ENCODE measurements at places on chromosomes 5 and 9.

- no peak for DNase-seq
Measured at GRCh38 chr5:144385597-144385996, 214.9 kb downstream of the KCTD16 start.

DNA sequence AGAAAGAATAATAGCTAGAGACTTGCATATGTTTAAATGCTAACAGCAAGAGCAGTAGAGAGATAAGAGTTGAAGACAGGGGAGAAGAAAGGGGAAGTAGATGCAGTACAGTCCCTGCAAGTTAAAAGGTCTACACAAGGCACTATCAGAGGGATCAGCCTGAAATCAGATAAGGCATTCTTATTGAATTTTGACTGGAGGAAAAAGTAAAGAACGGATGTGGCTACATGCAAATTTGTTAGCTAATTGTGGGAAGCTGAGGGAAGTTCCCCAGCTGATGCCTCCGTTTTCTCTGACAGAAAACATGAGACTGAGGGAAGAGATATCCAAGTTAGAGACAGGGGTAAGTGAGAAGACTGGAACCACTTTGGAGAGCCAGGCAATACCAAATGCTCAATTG lies 12.9 kb upstream of the RHOBTB3 start:
- DNase-seq, result no peak

- DNase-seq, result no peak
Measured at GRCh38 chr5:30871196-30871595, 322.3 kb upstream of the CDH6 start.

GRCh38 chr5:41510176-41510831 lies at the start of gene PLCXD3:
PLCXD3 (minus strand) TSS chr5:41510601; CDS start chr5:41510526, 75 bp downstream.
- DNase-seq, result peak; percentile 81

GRCh38 chr9:22041775-22042174 lies 32.7 kb upstream of the CDKN2B start:
- no peak for DNase-seq

DNA sequence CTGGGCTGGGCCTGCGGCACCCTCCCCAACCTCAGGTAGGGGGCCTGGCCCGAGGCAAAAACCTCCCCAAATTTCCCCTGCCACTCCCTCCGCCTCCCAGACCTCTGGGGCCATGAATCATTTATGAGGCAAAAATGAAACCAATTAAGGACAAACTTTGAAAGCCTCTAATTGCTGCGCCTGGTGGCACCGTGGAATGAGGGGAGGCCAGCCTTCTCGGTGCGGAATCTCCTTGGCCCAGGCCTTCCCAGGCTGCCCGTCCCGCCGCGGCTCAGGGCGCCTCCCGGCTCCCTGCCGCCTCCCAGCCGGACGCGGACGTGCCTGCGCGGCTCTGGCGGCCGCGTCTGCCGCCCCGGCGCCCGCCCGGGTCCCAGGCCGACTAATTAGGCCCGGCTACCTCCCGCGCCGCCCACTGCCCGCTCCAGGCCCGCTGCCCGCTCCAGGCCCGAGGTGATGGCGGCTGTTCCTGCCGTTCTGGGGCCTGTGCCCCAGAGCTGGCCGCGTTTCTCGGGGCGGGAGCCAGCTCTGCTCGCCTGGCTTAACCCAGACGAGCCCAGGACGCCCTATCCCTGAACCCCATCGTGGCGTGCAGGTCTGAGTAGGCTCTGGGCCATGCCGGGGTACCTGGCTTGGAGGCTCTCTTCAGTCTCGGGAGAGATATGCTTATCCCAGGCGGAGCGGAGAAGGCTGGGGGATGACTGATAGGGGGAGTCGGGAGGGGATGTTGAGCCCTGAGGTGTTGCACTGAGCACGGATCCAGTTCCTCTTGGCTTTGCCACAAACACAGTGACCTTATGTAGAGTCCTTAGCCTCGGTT lies 20.1 kb downstream of the CXXC5 start:
- DNase-seq, result no peak

DNA sequence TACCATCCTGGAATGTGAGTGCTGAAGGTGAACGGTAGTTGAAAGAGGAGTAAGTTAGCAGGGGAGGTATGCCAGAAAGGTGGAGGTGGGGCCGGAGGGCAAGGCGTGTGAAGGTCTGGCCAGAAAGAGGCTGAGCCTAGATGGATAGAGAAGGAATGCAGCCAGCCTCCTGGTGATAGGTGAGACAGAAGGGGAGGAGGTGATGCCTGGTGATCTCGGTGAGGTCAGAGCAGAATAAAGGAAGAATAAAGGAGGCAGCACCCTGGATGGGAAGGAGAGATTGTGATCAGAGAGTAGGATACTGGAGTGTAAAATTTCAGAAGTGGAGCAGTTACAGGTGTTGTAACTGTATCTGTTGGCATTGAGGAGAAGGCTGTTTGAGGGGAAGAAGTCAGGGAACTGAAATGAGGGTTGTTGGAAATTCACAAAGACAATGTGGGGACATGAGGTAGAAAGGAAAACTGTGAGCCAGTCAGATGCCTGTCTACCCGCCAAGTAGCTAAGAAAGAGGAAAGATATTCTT lies 2.0 kb downstream of the GNG10 start:
- no peak for DNase-seq

- no peak for DNase-seq
Measured at GRCh38 chr5:134034326-134034725, 29.6 kb upstream of the VDAC1 start.

DNA sequence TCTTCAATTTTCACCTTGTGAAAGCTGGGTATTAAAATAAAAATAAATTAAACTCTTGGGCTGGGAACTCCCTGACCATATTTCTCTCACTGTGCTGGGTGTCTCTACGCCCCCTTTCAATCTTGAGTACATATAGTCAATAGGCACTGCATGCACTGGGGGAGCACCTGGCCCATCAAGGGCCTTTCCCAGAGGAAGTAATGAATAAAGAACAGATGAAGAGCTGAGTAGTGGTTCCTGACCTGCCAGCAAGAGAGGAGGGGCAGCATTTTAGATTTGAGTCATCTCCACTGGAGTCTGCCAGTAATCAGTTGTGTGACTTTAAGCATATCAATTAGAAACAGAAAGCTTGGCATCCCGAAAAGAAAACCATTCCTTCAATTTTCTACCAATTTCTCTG lies 6.2 kb downstream of the MAPKAP1 start:
- no peak for DNase-seq

DNA sequence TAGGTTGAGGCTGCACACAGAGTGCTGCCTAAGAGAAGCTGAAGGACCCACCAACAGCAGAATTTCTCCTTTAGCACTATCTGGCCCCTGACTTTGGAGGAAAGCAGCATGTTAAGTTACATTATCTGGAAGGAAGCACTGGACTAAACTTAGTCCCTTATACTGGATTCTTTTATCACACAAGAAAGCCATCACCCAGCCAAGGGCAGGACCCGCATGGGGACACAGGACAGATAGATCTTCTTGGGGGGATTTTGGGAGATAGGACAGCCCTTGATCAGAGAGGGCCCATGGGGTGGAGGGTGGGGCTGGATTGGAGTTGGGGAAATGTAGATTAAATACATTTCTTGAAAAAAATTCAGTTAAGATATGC lies 14.4 kb downstream of the ANKRD33B start:
- DNase-seq, result no peak

DNA sequence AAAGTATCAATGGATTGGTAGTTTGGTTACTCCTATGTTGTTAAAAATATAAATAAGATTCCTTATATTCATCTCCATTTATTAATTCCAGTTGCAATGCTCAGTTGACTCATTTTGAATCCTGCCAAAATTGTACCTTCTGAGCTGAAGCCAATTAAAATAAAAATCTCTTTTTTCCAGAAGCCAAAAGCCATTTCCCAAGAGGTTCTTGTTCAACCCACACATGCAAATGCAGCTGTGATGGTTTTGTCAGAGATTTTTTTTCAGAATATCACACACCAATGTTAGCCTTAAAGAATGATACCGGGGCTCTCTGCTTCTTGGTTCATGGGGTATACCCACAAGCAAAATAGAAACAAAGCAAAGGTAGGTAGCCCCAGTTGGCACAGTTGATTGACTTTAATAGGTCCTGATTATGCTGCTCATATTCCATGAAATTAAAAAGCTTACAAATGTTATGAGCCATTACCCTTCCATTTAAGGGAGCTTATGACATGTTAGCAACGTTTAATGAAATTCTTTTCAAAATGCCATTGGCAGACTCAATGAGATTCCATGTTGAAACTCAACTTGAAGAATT lies 208.0 kb downstream of the SGCD start:
- no peak for DNase-seq

GRCh38 chr9:97440160-97440559 lies 28.3 kb downstream of the TDRD7 start:
- DNase-seq, result peak; percentile 2

- no peak for DNase-seq
Measured at GRCh38 chr5:97550164-97550563, 367.1 kb upstream of the RIOK2 start.

DNA sequence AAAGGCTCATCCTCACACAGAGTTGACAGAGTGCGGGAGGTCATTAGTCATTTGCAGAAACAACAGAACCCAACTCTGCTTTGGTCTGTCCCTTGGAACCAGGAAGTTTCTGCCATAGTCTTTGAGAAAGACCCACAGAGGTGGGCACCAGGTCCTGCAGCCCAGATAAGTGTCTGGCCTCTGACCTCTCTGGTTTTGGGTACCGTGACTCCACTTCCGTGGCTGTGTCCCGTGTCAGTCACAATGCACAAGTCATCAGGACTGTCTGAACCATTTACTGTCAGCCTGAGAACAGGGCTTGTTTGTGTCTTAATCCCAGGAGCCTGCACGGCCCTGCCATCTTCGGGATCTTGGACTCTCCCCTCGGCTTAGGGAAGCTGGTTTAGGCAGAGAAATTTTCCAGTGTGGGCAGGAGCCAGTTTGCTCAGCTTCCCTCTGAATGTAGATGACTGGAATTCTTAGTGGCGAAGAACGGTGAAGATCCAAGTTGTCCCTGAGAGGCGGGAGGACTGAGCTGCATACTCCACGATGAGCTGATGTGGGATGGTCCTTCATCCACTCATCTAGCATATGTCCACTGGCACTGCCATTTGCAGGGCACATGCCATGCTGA lies 11.9 kb downstream of the GSN start:
- no peak for DNase-seq

GRCh38 chr9:304519-305185 lies 90.0 kb downstream of the DOCK8 start:
- no peak for DNase-seq

GRCh38 chr9:112168197-112168596 lies 6.9 kb downstream of the SUSD1 start:
- no peak for DNase-seq

DNA sequence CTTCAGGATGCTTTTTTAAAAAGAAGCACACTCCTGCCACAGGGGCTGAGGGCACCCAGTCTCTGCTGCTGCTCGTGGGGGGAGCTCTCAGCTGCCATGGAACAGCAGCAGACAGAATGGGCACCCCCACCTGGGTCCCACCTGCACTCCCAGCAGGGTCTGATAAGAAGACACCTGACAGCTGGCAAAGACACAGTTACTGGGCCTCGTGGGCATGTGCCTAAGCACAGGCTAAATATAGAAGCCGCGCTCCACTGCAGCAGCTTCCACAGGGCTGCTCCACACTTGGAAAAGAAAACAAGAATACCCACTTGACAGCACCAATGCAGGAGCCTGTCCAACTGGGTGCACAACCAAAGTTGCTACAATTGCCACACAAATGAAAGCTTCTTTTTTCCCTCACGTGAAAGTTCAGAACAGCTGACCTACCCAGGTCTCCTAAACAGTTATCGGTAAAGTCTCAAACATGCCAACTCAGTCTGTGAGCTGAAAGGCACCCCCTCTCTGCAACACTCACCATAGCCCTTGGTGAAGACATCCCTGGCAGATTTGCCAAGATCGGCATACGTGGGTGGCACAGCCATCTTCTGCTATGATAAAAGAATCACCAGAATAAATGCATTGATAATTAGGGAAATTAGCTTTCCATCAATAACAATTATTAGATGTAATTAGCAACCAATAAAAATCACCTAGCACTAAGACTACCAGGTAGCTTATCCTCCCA lies 12.2 kb downstream of the VDAC1 start:
- no peak for DNase-seq

GRCh38 chr5:88667496-88668201 lies 215.3 kb downstream of the MEF2C start:
- DNase-seq, result no peak

- DNase-seq, result no peak
Measured at GRCh38 chr5:54833590-54833989, 151.8 kb downstream of the ESM1 start.

- no peak for DNase-seq
Measured at GRCh38 chr5:149002053-149002452, 60.8 kb downstream of the SH3TC2 start.

- DNase-seq, result no peak
Measured at GRCh38 chr5:9655641-9656040, 25.5 kb upstream of the TAS2R1 start.

- no peak for DNase-seq
Measured at GRCh38 chr5:138700581-138701362, 52.5 kb upstream of the CTNNA1 start.

DNA sequence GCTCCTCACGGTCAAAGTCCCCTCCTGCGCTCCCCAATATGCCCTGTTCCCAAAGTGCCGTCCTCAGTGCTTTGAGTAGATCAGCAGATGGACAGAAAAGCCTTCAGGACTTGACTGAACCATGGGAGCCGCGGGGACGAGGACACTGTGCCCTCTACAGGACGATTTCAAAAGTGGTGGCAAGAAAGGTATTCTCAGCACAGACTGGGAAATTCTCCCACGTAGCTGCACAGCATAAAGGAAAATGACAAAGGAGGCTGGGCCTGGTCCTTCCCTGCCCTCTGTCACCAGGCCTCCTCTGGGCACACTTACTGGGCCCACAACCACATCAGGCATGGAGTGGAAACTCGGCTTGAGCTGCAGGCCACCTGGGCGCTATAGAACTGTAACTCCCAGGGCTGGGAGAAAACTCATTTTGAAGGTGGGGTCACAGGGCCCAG lies 16.7 kb upstream of the MTMR12 start:
- no peak for DNase-seq

- no peak for DNase-seq
Measured at GRCh38 chr9:2281031-2281802, 266.1 kb downstream of the SMARCA2 start.

GRCh38 chr9:99693888-99694287 lies 127.8 kb upstream of the NR4A3 start:
- DNase-seq, result no peak

DNA sequence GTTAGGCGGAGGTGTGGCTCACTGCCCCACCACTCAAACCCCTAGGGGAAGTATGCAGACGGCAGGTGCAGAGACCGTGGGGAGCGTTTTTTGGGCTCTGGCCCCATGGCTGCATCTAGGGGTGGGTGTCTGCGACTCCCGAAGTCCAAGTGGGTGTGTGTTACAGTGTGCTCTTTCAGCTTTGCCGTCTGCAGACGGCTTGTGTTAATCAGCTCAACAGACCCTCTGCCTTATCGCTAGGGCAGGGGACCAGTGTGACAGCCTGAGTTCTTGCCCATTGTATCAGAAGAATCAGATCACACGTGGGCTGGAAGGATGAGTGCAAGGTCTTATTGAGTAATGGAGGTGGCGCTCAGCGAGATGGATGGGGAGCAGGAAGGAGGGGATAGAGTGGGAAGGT lies 162.8 kb downstream of the ENC1 start:
- no peak for DNase-seq

Measured in NCI-H1417 treated with DMSO at 0.1 percent for 48 hours (cell line).